Muscle of leg (tissue), 16 donors: ENCODE measurements at places on chromosomes 2 and 18.

- no peak for DNase-seq
Measured at GRCh38 chr2:102434655-102435381, 11.9 kb downstream of the IL18RAP start.

GRCh38 chr2:172586245-172586891 is 30.5 kb downstream of the PDK1 start:
- DNase-seq: no peak

DNA sequence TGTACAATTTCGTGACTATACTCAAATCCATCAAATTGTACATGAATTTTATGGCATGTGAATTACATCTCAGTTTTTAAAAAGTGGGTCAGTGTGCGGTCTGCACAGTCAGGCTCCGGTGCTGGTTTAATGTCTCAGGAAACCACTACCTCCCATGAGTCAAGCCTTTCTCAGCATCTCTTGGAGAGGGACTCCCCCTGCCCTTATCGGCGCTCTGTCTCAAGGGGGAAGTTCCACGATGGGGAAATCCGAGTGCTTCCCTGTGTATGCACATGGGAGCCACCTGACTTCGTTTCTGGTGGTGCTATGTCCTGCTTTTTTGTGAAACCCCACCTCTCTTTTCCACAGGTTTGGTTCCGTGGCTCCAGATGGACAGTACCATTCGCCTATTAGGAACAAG is 72.5 kb downstream of the ACOXL start:
- no peak for DNase-seq

- DNase-seq: no peak
Measured at GRCh38 chr2:120823551-120823950, 87.9 kb downstream of the GLI2 start.

GRCh38 chr2:176291809-176292283 is 22.6 kb downstream of the MTX2 start:
- DNase-seq: no peak

- peak; percentile 79 for DNase-seq
Measured at GRCh38 chr18:43277164-43277600, at the start of gene SYT4. Gene SYT4 (minus strand): TSS chr18:43277490. CDS start chr18:43277281, 209 bp downstream.

DNA sequence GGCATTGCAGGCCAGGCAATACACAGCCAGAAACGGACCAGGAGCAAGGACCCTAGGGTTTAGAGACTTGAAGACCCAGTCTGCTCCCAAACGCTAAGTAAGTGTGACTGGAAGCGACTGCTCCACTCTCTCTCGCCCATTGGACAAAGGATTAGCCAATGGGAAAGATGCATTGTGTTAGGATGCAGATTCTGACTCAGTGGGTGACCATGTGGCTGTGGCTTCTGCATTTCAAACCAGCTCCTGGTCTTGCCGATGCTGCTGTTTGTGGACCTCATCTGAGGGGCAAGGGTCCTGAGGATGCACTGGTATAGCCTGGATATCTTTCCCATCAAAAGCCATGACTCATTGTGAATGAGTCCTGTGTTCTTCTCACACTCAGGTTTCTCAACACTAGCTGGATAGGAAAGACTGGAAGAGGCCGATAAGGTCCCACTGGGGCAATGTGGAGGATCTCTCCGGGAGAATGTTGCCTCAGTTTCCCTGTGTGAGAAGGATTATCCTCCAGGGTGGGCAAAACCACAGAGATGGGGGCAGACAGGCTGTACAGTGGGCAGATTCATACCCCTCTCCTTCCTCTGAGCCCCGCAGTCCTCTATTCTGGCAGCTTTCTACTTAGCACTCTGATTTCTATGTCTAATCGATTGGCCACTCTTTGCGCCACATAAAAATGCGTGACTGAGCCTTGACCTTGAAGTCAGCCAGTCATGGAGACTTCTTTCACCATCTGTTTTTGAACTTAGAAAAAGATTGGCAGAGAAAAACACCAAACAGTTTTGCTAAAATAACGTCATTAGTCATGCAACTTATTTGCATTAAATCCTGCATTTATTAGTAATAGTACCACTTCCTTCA is 257.1 kb downstream of the PRKCE start:
- peak; percentile 78 for DNase-seq

- DNase-seq: no peak
Measured at GRCh38 chr2:240948086-240948485, 42.0 kb downstream of the CROCC2 start.

GRCh38 chr2:85399183-85399455 is 11.0 kb downstream of the CAPG start:
- no peak for DNase-seq

GRCh38 chr18:76370686-76371085 is 124.4 kb downstream of the ZNF516 start:
- no peak for DNase-seq

- no peak for DNase-seq
Measured at GRCh38 chr18:22293417-22293816, 124.0 kb downstream of the GATA6 start.

DNA sequence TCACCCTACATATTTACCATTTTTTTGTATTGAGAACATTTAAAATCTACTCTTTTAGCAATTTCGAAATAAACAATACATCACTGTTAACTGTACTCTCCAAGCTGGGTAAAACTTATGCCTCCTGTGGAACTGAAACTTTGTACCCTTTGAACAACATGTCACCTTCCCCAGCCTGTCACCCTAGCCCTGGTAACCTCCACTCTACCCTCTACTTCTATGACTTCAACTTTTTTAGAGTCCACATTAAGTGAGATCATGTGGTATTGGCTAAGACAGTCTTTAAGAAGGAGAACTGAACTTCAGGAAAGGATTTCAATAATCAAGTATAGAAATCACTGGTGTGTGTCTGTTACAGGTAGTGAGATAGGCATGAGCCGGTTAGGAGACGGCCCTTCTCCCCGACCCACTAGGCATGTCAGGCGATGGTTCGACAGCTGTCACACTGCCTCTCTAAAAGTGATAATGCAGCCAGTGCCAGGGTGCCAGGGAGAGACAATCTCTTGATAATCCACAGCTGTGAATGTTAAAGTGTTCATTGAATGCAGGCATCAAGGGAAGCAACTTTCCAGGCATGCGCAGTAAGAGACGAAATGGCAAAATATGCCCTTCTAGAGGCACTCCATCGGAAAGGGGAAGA is 74.6 kb upstream of the RNF152 start:
- DNase-seq: no peak

GRCh38 chr18:13463526-13464210 is 245.1 kb downstream of the LDLRAD4 start:
- no peak for DNase-seq

DNA sequence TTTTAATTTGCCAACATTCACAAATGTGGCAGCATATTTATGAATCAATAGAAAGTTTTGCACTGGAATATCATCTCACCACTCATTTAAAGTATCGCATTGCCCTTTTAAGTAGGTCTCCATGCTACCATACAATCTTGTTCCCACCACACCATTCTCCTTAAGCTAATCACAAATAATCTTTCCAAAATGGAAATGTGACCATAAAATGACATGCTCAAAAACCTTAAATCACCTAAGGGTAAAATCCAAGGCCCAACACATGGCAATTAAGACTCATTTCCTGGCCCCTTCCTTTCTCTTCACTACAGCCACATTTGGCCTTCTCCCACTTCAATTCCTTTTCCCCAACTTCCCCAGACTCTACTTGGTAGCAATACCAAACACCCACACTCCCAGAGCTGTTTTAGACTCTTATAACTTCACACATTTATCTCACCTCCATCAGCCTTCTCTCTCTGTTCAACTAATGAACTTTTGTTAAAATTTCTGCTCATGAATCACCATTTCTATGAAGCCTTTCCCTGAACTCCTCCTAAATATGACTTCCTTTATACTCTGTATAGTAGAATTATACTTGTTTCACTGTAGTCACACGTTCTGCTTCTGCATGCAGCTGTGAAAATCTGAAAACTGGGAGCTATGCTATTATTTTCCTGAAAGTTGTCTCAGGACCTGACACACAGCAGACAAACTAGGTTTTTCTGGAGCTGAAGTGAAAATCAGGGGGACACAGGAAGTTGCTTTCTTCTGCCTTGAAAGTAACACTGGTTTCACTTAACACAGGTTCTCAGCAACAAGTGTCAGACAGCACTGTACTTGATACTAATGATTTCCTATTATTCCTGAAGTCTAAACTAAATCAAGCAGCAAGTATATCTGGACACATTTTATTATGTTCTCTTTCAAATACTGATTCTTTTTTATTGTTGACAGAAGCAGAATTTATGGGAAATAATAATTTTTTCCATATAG is 303.9 kb downstream of the ZEB2 start:
- DNase-seq: no peak

DNA sequence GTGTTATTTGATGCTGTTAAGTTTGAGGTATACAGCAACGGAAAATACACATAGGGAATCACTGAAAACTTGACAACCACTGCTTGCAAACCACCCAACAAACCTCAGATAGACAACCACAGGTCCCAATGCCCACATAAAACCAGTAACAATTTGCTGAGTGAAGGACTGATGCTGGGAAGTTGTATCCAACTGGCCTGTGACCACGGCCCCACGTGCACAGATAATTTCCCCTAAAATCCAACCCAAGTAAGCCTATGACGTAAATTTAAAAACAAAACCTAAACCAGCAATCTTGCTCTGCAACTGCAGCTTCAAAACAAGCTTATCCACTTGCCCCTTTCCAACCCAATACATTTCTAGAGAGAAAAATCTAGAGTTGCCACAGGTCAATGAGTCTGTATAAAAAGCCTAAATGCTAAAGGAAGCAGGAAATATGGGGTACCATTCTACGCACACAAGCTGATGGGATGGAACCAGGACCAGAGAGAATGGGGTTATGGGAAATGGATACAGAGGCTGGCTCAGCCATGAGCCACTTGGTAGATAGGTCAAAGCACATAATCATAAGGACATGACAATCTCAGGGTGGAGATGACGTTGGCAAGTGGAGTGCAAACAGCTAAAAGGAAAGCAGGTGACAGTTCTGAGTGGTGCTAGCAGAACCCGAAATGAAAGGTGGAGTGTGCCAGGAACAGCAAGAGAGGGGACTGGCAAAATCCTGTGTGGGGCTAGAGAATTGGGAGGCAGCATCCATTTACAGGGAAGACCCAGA is 27.8 kb upstream of the CREB1 start:
- peak; percentile 22 for DNase-seq

DNA sequence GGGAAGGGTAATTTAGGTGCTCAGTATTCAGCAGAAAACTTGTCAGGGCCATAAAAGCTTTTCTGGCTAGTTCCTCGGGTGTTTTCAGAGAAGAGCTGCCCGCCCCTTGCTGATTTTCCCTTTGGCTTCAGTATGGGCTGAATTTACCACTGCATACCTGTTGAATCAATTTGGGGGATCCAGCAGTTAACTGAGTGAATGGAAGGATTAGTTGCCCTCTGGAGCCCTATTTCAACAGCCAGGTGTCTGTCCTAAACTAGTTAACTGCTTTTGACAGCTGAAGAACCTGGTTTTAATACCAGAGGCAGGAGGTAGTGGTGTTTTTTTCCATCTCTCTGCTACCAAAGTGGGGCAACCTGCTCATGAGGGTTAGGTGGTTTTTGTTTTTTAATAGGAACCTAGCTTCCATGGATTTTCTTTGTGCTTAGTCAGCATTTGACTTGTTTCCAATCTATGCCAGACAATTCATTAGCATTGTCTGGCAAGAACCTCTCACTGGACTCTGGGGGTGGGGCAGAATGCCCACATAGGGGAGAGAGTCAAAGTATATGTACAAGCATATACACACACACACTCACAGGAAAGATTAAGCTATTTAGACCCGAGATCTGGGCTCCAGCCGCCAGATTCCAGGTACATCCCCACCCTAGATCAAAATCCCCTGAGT is 166.5 kb upstream of the SIX3 start:
- DNase-seq: no peak

DNA sequence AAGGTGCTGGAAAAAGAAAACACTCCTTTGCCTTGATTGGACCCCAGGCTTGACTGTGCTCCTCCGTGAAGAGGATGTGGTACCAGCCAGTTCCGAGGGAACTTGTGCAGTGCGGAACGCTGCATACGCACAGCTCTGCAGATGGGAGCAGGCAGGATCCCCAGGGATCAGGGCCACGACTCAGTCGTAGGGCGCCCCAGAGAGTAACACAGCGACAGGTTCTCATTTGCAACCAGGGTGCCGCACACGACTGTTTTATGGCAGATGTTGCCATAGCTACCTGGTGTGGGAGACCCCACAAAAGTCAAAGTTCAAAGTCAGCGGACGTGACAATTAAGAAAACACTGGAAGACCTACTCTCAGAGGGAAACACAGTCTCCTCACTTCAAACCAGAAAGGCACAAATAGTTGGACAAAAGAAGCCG is 779 bp downstream of the MALL start:
- DNase-seq: no peak

- no peak for DNase-seq
Measured at GRCh38 chr2:37711308-37711731, 39.9 kb upstream of the CDC42EP3 start.

DNA sequence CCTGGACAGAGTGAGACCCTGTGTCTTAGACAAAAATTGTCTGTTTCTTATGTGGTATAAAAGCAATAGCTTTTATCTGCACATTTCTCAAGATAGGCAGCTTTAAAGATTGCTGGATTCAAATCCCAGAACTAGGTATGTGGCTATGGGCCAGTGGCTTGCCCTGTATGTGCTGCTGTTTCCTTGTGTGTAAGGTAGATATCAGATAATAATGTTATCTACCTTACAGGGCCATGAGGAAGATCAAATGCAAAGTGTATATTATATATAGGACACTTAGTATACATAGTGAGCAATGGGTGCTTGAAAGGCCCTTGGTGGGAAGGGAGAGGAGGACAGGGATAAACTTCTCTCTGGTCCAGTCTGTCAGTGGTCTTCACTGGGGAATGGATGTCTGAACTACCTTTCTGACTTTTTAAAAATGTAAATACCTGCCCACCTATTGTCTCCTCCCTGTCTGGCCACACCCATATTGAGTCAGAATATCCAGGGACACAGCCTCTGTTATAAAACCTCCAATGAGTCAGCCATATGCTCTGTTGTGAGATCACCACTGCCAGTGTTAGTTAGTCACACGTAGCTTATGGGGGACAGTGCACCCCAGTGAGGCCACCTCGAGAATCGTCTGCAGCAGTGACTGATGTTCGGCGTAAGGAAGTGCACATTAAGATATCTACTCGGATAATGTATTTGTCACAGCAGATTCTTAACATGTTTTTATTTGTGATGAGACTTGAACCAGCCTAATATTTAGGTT is 383.4 kb downstream of the PTPRM start:
- no peak for DNase-seq

GRCh38 chr2:36433311-36434217 is 78.0 kb downstream of the CRIM1 start:
- peak; percentile 87 for DNase-seq

DNA sequence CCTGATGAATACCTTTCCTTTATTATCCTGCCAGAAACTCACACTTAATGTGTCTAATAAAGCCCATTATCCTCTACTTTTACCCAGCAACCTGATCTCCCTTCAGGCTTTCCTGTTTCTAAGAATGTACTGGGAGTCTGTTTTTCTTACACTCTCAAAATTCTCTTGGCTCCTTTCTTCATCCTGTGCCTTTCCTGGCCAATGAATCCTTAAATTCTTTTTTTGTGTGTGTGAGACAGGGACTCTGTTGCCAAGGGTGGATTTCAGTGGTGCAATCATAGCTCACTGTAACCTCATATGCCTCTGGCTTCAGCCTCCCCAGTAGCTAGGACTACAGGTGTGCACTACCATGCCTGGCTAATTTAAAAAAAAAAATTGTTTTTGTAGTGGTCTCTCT is 72.7 kb downstream of the MAP2 start:
- DNase-seq: peak; percentile 8

- peak; percentile 87 for DNase-seq
Measured at GRCh38 chr2:28594332-28595108, 98.7 kb downstream of the PLB1 start.

- no peak for DNase-seq
Measured at GRCh38 chr2:31987454-31988220, 23.2 kb downstream of the MEMO1 start.

- DNase-seq: no peak
Measured at GRCh38 chr2:157059036-157059435, 198.5 kb upstream of the GALNT5 start.

- no peak for DNase-seq
Measured at GRCh38 chr18:7170292-7170691, 52.7 kb upstream of the LAMA1 start.
